ENCODE measurements at places on chromosomes 5 and 9.
A peak's percentile ranks its signal among the peaks of the same experiment; 100 is the strongest.

- DNase-seq: no peak
These were observed 663.6 kb upstream of the ZNF608 start for GRCh38 chr5:125409861-125410536.

GRCh38 chr5:8185852-8186251 lies 316.9 kb downstream of the MTRR start:
- DNase-seq: no peak

DNA sequence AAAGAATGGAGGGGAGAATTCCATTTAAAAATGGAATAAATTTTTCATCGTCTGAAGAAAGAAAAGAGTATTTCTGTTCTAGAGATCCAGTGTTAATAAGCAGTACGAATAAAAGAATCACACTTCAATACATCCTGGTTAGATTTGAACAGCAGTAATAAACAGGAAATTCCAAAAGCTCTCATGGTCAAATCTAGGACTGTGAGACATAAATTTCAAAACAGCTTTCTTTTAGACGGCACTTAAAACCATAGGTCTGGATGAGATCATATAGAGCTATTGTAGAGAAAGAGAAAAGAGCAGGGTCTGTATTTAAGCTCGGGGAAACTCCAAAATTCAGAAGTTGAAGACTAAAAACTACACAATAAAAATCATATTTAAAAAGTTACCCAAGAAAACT lies 1006.9 kb upstream of the CTNND2 start:
- DNase-seq: no peak

GRCh38 chr9:5976674-5977397 lies 38.6 kb downstream of the RANBP6 start:
- no peak for DNase-seq

- no peak for DNase-seq
These were observed 17.5 kb downstream of the TLE1 start for GRCh38 chr9:81671880-81672280.

GRCh38 chr9:93057703-93058354 lies 672 bp upstream of the SUSD3 start:
- no peak for DNase-seq

GRCh38 chr5:159527546-159528254 lies 197.4 kb upstream of the IL12B start:
- DNase-seq: no peak

GRCh38 chr5:56471707-56472106 lies 238.6 kb upstream of the ANKRD55 start:
- DNase-seq: no peak

GRCh38 chr5:134436523-134437339 lies 25.1 kb upstream of the CDKN2AIPNL start:
- peak; percentile 15 for DNase-seq

DNA sequence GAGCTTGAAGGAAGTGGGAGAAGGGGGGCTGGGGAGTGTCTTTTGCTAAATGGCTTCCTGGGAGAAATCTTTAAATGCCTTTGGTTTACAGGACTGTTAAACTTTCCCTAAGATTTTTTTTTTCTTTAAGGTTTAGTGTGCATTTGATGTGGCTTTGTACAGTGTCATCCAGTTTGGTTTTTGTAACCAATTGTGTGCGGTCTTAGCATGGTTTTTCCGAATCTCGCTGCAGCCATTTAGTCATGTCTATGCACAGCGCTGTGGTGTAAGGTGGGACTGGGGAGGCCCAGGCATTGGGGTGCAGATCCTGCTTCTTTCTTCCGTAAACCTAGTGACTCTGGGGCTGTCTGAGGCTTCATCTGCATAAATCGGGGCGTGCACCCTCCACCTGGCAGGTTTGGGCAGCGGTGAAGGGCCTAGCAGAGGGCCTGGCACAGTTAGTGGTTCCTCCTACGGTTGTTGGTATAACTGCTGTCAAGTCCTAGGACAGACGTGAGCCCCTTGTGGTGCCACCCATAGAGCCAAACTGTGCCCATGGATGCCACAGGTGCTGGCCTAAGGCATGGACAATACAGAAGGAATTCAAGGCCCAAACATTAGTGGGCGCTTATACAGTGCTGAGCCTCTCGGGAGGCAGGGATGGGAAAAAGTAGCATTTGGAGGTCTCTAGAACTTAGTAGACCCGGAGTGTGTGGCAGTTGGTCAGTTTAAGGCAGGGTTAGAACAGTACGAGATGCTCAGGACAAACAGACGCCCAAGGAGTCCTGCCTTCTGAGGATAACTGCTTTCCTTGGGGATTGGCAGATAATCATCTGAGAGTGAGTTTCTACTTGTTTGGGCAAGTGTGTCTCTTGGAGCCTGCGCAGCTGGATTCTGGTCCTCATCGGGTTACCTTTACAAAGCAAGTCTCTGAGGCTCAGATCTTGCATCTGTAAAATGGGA lies 1.5 kb downstream of the PRRC2B start:
- peak; percentile 57 for DNase-seq

GRCh38 chr5:92991581-92992067 lies 589.4 kb downstream of the NR2F1-AS1 start:
- DNase-seq: no peak

GRCh38 chr5:58890701-58891085 lies 307.8 kb downstream of the RAB3C start:
- DNase-seq: no peak

GRCh38 chr9:27856054-27856453 lies 282.8 kb upstream of the C9orf72 start:
- no peak for DNase-seq

DNA sequence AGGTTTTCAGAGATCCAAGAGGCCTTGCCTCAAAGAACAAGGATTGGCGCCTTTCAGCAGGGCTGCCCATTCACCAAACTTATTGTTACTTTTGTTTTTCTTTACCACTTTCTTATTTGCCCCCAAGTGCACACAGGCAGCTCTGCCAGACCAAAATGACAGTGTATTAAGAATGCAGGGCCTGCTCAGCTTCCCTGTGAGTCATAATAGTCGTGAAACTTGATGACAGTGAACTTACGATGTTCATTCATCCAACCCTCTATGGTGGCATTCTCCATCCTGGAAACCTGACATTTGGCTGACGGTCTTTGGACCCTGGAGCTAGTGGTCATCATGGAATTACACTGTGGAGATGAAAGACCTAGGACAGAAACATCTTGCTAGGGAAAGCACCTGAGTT lies 44.3 kb downstream of the UBE2QL1 start:
- DNase-seq: no peak

GRCh38 chr5:71587766-71588532 lies 809 bp downstream of the MCCC2 start:
- DNase-seq: no peak

DNA sequence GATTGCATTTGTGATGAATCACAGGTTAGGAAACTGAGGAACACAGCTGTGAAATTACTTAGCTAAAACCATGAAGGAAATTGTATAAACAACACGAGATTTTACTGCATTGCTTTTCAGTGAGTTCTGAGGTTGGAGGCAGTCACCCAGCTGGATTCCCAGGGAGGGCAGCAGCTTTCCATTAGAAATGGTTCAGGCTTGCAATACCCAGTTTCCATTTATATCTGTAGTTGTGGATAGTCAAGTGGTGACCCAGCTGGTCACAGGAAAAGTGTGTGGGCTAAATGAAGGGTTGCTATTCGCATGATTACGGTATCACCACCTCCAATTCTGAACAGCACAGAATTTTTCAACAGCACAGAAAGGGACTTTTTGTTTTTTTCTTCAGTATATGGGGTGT lies 34.3 kb upstream of the SPATA31D4 start:
- DNase-seq: no peak

- no peak for DNase-seq
These were observed 24.7 kb upstream of the CNOT6 start for GRCh38 chr5:180469586-180469865.

- DNase-seq: no peak
These were observed 99.2 kb upstream of the BOD1 start for GRCh38 chr5:173715607-173716006.

DNA sequence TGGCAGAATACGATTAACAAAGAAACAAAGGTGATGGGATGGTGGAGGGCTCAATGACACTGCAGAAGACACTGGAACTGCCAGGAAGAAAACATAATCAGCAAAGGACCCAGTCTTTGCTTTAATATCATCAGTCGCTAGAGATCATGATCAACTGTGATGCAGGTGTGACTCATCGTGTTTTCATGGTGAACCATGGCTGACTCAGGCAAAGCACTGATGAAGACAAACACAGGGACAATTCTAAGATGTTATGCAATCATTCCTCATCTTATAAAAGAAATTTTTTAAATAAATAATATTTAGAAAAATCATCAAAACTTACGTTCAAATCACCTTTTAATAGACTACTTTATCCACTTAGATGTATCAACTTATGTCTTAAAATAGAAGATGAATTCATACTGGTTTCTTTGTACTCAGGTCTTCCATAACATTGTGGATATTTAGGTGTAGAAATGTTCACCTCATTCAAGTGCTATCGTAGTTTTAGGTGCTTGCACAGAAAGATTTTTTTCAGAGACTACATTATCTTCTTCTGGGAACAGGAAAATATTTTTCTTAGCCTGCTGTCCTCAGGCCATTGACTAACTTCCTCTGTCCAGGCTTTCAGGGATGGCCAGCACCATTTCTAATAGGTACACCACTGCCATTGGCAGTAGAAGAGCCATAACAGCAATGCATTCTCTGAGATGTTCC lies 673.4 kb upstream of the MEF2C start:
- DNase-seq: no peak

DNA sequence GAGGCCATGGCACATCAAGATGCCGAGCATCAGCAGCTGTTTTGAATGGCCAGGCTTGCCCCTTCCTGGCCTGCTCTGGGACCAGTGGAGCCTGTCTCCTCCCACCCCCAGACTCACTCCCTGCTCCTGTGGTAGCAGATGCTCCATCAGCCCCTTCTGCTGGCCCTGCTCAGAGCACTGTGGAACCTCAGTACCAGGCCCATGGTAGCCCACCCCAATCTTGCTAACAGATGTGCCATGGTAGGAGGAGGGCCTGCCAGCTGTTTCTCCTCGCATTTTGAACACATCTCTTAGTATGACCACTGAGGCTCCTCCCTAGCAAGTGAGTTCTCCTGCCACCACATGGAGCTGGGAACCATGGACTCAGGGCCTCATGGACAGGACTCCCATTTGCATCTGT lies 29.5 kb downstream of the COL27A1 start:
- no peak for DNase-seq

DNA sequence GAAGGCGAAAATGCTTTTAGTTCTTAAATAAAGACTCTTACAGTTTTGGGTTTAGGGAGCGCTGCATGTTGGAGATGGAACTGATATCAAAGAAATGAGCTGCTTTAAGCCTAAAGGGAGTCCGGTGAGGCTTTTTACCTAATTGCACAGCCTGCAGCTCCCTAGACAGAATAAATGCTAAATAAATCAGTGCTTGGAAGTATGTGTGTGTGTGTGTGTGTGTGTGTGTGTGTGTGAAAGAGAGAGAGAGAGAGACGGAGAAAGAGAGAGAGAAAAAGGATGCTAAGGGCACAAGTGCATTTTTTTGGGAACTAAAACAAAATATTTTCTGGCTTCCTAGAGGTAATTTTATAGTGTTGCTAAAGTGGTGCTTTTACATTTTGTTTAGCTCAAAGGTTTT lies 88.4 kb downstream of the MTRR start:
- no peak for DNase-seq

GRCh38 chr9:130957451-130958203 lies 18.6 kb upstream of the FIBCD1 start:
- no peak for DNase-seq

DNA sequence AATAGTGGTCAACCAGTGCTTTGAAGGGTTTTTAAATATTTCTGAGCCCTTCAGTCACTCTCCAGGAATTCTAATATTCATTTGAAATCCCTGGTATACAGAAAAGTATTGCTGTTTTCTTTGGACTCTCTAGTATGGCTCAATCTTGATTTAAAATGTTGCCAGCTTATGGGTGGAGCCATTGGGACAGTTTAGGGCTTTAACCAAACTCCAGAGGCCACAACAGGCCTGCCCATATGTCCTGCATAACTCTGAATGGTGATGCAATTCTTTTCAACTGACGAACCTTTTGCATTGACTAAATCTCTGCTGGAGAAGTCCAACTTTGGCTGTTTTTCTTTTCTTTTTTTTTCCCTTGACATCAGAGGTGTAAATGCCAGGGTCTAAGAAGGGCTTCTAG lies 10.3 kb upstream of the ANKHD1 start:
- no peak for DNase-seq

- no peak for DNase-seq
These were observed 211.1 kb downstream of the NR3C1 start for GRCh38 chr5:143192191-143192900.

GRCh38 chr9:109475526-109475925 lies 22.6 kb downstream of the PTPN3 start:
- DNase-seq: no peak

DNA sequence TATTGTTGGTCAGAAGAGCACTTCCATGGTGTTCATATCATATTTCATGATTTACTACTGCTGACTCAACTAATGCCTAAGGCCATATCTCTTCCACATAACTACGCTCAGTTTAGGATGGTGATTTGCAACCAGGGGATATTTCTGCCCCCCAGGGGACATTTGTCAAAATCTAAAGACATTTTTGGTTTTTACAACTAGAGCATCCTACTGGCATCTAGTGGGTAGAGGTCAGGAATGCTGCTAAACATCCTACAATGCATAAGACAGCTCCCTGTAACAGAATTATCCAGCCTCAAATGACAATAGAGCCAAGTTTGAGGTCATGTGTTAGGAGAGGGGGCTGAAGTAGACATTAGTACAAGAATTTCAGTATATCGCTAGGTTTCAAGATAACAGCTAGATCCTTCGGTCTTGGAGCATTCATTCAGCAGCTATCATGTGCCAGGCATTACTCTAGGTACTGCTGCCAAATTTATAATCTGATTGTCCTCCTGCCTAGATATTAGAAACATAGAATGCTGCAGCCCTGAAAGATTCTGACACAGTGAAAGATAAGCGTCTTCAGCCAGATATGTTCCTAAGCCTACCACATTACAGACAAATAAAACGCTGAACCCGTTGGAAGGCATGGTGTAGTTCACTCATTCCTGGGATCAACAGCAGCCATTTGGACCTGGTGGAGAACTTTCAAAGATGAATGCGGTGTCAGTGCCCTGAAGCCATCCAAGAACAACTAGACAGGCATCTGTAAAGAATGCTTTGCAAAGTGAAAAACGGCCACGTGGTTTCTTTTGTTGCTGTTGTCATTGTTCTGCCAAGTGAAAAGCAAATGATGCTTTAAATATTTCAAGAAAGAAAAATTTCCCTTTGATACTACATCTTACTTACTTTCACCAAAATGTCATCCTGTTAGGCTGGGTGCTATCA lies 55.5 kb upstream of the FST start:
- DNase-seq: no peak

- DNase-seq: no peak
These were observed 34.9 kb downstream of the YTHDC2 start for GRCh38 chr5:113548396-113548795.

DNA sequence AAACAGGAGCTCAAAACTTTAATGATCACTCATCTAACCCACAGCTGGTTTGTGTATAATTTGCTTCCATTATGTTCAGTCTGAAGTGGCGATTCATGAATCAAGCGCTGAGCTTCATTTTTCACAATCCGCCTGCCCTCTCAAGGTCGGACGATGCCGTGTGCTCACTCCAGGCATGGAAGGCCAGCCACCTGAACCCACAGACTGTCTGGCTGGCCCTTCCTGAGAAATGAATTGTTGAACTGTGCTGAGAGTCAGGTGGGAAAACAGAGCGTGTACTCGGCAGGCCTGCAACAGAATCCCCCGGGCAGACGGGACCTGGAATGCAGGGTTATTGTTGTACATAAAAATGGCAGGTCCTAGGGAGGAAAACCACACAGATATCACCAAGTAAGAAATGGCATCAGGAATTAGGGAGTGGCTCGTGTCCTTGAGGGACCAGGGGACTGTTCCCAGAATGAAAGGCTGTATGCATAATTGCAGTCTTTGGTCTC lies 375.7 kb downstream of the IRX2 start:
- DNase-seq: no peak

GRCh38 chr5:61277781-61278180 lies 54.3 kb upstream of the ZSWIM6 start:
- DNase-seq: no peak
